ENCODE measurements at places on chromosomes 4 and X.

DNA sequence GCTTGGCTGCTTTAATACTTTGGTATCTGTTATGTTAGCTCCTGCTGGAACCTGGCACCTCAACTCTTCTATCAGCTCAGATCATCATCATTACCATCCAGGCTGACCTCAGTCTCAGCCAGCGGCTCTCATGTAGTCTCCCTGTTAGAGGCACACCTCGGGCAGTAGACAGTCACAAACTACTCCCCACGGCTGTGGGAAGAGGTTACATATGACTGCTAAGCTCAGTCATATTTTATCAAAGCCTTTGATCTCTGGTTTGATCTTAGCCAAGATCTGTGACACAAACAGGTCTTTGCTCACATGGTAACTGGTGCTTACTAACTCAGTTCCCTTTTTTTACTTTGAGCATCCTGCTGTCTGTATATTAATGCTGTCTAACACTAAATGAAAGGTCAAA, 384.9 kb downstream of the CENPC start:
- DNase-seq = no peak

GRCh38 chrX:78839711-78840110, 92.2 kb downstream of the LPAR4 start:
- DNase-seq = no peak

- DNase-seq = no peak
Measured at GRCh38 chr4:3706111-3706511, 60.1 kb upstream of the ADRA2C start.

DNA sequence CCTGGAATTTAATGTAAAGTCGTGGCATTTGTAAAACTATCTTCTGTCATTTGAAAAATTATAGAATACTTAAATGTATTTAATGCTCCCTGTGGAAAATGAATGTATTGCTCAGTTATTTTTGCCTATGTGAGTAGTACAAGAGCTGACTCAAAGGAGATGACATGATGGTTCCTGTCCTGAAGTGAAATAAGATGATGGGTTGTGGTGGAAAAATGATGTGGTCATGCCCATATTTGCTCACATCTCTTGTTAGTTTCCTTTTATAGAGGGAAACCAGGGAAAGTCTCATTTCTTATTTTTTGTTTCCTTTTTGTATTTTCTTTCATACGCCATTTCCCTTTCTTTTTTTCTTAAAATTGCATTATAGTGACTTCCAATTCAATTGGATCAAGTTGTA, 23.7 kb downstream of the PLS3 start:
- DNase-seq = peak; percentile 58

DNA sequence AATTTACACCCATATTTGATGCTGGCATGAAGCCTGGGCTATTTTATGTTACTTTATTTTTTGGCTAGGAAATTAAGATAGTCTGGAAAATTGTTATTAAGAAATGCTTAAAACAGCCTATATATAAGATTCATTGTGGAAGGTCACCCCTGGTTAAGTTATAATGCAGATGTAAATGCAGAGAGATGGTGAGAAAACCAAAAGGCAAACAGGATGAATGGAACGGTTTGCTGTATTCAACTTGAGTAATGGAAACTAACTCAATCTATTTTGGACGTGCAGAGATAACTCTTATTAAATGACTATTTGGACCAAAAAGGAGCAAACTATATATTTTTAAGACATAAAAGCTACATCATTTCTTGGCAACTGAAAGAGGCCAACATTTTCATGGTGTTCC, 446.3 kb upstream of the FRG1 start:
- no peak for DNase-seq

DNA sequence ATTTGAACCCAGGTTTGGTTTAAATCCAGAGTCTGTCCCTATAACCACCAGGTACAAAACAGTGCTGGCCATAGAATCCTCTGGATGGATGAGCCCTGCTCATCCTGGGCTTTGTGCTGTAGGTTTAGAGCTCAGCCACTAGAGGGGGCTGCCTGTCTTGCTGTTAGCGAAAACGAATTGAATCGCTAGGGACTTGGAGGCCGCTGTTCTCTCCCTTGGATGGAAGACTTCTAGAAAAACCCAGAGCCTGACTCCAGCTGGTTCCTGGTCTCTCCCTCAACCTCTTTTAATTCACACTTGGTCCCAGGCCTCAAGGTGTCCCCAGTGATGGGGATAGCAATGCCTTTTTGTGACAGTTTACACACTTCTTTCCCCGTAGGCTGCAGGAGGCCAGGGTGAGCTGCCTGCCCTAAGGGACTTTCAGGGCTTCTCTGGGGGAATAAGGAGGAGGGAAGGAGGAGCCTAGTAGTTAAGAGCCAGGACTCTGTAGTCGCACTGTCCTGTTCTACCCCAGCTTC, 8.7 kb downstream of the RIPPLY1 start:
- peak; percentile 64 for DNase-seq

- no peak for DNase-seq
Measured at GRCh38 chr4:41885456-41885855, 49.8 kb upstream of the TMEM33 start.

GRCh38 chr4:5500165-5500564, 208.2 kb downstream of the EVC2 start:
- DNase-seq = peak; percentile 27

DNA sequence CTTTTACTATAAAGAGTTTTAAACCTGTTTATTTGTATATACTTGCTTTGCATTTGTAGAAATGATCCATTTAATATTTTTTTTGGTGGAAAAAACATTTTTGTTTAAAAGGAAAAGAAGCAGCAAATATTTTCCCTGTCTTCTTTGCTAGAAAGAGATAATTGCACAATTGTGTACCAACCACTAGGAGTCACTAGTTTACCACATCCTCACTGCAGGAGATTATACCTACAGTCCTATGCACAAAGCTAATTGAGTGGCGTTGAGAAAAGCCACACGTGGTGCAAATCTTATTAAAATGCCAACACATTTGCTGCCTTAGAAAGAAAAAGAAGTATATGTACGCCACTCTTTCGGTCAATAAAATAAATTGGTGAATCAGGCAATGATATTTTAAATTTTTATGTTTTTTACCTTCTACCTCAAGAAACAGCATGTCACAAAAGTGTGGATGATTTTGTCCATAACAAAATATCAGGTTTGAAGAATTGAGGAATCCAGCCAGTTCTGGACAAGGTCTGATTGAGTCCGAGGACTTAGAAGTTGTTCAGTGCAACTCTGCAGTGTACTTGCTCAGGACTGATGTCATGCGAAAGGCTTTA, 102.9 kb downstream of the GRXCR1 start:
- DNase-seq = peak; percentile 4

GRCh38 chr4:124997991-124998390, 285.5 kb upstream of the ANKRD50 start:
- DNase-seq = no peak

GRCh38 chrX:31349515-31349914, 277.7 kb upstream of the FTHL17 start:
- DNase-seq = no peak

GRCh38 chr4:155887045-155887444, 16.5 kb upstream of the TDO2 start:
- no peak for DNase-seq

GRCh38 chr4:140790765-140791164, 34.6 kb upstream of the TBC1D9 start:
- no peak for DNase-seq

DNA sequence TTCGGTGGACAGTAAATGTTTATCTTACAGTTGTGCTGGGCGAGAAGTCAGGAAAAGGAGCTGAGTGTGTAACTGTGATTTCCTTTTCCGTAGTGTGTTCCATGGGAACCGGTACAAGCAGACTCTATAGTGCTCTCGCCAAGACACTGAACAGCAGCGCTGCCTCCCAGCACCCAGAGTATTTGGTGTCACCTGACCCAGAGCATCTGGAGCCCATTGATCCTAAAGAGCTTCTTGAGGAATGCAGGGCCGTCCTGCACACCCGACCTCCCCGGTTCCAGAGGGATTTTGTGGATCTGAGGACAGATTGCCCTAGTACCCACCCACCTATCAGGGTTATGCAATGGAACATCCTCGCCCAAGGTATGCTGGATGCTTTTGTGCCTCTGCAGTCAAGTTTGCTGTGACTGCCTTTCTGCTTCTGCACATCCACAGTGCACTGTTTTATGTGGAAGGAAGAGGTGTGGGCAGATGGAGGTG, 27.4 kb downstream of the NOCT start:
- no peak for DNase-seq

DNA sequence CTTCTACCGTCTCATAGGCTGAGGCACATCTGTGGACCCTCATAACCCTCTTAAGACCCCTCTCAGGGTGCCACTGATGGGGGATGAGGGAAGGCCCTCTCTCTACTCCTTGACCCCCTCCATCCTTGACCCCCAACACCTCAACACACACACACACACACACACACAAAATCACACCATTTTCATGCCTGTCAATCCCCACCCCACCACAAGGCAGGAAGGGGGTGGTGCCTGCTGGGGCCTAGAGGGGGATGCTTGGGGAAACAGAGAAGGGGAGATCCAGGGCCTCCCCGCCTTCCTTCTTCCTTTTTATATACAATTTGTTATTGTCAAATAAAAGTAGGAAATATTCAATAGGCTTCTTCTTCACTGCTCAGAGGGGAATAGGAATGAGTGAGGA, 1.2 kb upstream of the EBP start:
- DNase-seq = no peak

- no peak for DNase-seq
Measured at GRCh38 chr4:8000247-8000646, 60.6 kb upstream of the AFAP1 start.

GRCh38 chr4:39278476-39278875, 87.7 kb downstream of the RFC1 start:
- DNase-seq = no peak

- DNase-seq = peak; percentile 73
Measured at GRCh38 chr4:186829740-186830449, 106.2 kb upstream of the FAT1 start.

GRCh38 chr4:7910952-7911578, 28.6 kb downstream of the AFAP1 start:
- DNase-seq = peak; percentile 89

- no peak for DNase-seq
Measured at GRCh38 chr4:52019936-52020657, at the start of gene LRRC66. Gene LRRC66, minus strand, starts transcription at chr4:52020363. Its CDS starts 2,750 bp downstream, at chr4:52017613.

DNA sequence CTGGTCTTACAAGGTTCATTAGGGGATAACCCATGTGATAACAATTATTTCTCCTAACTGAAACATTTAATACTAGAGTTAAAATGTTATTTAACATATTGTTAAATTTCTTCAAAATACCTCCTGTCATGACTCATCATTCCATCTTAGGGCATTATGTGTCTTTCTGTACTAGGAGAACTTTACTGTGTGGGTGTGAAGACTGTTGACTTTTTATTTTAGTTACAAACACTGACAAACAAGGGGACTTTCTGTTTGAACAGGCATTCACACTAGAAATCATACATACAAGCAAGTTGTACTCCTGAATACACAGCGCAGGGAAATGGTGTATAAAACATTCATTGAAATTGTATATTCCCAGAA, 175.9 kb downstream of the FBXW7 start:
- peak; percentile 7 for DNase-seq

GRCh38 chr4:89674876-89675459, 162.0 kb downstream of the SNCA start:
- no peak for DNase-seq

DNA sequence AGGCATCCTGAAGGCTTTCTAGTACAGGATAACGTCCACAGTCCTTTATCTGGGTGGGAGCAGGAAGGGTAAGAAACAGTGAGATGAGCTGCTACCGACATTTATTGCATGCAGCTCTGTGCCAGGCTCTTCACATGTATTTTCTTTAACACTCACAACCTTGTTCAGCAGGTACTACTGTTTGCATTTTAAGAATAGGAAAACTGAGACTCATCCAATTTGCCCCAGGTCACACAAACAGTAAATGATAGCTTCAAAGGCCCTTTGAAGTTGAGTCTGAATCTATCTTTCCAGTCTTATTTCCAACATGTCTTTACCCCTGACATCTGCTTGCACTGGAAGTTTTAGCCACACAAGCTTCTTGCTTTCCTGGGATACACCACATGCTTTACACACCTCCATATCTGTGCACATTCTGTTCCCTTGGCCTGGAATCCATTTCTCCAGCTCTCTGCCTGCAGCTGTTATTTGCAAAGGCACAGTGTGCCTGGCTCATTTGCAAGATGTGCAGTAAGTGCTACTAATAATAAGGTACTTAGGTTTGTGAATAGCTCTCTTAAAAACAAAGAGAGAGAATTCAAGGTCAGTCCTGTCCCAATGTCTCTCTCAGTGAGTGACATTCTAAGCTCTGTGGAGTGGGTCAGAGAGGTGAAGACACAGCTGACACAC, 61.2 kb downstream of the METTL14 start:
- DNase-seq = no peak

DNA sequence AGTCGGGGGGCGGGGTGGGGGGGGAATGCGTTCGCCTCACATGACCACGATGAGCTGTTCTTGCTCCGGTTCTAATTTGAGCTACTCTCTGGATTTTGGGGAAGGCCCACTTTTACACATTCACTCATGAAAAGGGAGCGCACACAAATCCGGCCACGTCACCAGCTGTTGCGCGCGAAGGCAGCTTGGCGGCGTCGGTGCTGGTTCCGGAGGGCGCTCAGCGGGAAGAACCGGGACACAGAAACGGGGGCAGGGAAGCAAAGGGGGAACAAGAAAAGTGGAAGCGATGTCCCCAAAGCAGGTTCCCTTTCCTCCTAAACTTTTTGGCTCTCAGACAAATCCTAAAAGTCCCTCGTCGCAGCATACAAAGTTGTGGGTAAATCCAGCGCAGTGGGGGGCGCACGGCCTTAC, 605 bp downstream of the ANXA5 start:
- peak; percentile 84 for DNase-seq

- no peak for DNase-seq
Measured at GRCh38 chr4:39961311-39961877, 16.3 kb downstream of the PDS5A start.

DNA sequence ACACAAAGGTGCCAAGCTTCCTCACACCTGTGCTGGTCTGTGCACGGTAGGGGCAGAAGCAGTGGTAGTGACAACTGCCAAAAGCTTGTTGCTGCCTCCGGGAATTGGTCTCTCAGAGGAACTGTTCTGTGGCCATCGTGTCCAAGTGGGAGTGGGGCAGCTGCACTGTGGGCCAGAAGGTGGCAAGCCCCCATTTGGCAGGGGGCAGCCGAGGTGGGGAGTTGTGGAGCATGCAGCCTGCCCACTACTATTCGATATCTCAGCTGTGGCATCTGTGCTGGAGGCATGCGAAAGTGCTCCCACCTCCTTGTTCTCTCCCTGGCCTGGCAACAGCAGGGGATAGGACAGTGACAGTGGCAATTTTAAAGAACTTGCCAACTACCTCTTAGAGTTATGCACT, 192.8 kb downstream of the TBX22 start:
- no peak for DNase-seq

- DNase-seq = peak; percentile 59
Measured at GRCh38 chr4:47221721-47222120, 190.4 kb downstream of the GABRB1 start.

DNA sequence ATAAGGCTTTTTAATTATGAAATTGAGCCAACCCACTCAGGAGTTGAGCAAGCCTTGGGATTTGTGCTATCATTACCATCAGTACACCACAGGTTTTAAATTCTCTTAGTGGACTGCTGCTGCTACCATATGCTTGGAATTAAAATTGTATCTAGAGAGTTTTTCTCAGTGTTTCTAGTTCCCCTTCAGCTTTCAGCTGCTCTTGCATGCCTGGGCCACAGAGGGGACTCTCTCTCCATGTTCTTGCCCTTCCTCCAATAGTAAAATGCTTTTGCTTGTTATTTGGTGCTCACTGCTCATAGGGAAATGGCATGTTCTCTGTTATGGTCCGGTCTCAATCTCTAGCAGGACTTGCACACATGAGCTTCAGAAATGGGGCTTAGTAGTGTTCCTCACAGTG, 101.9 kb downstream of the IGSF1 start:
- no peak for DNase-seq

- no peak for DNase-seq
Measured at GRCh38 chr4:112898357-112899141, 150.9 kb upstream of the ANK2 start.

Measured in HCEC 1CT (cell line).